ENCODE measurements at places on chromosomes 3 and 15.

DNA sequence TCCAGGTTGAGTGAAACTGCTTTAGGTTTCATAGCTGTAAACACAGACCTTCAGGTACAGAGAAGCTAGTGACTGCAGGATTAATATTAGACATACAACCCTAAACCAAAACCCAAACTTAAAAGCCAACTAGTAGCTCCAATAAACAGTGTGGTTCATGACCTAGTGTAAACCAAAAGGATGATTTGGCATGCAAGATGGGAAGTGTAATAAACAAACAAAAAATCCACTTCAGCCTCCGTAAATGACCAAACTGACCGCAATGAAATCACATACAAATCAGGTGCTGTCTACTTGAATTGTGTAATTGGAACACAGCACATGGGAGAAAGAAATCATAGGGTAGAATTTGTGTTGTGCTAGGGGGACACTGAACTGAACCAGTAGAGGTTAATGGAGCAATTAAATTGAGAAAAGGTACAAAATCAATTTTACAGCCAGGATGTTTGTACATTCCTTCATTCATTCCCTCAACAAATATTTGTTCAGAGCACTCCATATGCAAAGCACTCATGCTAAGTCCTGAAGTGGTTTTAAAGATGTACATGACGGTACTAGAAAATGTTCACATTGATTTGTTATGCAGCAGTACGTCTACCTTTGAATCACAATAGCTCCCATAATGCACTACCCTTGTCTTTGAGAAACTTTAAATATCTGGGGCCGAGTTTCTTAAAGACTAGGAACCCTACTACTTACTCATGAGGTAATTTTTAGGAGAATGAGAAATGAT lies 21.4 kb upstream of the CHST2 start:
- DNase-seq: no peak

- DNase-seq: no peak
Observed at GRCh38 chr15:76730262-76730661, 174.9 kb downstream of the SCAPER start.

DNA sequence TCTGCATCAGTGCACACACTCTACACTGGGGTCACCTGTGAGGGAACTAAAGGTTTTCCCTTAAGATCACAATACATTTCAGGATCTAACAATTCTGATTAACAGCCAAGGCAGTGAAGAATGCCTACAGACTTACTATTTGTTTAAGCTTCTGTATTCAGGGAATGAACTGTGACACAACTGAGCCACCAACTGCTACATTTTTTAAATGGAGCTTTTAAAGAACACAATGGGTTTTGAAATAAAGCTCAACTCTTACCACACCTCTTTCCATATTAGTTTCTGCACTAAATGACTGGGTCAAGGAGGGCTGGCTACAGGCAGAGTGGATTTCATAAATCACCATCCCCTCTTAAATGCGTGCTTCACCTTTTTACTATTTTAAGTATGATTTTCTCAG lies 100.2 kb downstream of the TMCC1 start:
- DNase-seq: peak; percentile 57

- no peak for DNase-seq
Observed at GRCh38 chr3:85710490-85710889, 751.7 kb downstream of the CADM2 start.

DNA sequence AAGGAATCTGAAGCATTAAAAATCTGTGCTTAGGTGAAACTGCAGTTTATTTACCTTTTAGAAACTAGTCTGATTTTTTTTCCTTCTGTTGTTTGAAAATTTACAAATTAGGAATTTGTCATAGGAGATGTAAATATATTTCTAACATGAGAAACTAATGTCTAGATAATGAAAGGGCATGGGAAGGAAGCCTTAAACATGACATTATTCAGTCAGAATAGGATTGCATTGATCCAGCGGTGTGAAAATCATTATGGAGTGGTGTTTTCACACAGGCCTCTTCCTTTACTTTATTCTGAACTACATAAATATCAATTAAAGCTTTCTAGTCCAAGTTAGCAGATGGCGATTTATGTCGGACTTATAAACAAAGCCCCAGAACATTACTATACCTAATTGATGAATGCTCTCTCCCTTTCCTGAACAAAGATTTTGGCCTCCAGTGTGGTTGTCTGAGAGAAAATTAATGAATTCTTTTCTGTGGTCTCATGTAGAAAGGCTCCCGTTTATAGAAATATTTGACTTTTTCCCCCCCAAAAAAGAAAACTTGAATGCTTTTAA lies 37.9 kb downstream of the FNDC3B start:
- no peak for DNase-seq

DNA sequence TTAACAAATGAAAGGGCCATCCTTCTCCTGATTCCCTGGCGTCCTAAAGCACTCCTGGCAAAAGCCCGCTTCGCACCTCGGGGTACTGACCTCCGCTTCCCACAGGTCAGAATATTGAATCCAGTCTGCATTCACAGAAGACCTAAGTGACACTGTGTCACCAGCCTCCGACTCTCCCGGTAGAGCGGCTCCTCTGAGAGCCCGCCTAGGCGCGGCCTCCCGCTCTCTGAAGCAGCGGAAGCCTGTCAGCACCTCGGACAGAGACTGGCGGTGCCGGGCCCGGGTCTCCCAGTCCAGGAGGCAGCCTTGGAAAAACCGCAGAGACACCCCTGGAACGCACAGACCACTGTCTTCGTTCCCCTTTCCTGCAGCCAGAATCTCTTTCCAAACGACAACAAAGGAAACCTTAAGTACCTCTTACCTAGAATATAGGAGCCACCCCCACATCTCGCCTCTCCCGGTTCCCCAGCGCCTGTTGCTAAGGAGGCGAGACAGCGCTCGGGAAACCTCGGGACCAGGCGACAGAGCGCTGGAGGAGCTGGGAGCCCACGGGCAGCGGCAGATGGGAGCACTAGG lies 1.2 kb downstream of the GABRB3 start:
- DNase-seq: no peak

- no peak for DNase-seq
Observed at GRCh38 chr3:65938147-65938546, 100.6 kb downstream of the MAGI1 start.

- DNase-seq: no peak
Observed at GRCh38 chr3:107561980-107562379, 39.2 kb downstream of the BBX start.

DNA sequence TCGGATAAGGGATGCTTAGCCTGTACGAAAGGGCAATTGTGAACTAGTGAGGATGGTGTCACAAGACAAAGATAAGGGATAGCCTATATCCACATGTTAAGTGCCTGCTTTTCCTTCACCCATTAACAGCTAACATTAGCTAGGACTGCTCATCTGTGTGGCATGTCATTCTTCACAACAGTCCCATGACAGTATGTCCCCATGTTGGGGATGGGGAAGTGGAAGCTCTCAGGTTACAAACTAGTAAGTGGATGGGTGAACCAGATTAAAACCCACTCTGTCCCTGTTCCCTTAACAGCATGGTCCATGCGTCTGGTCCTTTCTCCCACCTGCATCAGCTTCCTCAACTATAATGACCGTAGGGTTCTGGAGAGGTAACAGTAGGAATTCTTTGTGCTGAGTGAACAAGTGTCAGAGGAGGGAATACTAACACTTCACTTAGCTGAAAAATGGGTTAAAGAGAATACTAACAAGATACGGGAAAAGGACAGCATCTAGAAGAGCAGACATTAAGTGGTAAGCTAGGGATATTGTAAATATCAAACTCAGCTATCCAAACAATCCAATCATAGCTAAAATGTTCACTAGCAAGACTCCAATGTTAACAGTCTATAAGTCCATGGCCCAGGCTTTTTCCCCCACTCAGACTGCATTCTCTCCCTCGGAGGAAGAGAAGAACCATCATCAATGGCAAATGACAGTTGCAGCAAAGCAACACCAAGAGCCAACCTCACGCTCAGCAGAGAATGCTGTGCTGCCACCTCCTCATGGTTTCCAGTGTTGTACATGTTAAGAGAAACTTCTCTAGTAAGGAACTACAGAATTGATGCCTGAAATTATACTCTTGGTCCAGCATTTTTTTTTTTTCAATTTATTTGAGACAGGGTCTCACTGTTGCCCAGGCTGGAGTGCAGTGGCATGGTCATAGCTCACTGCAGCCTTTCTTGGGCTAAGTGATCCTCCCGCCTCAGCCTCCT lies 5.0 kb downstream of the RPLP1 start:
- no peak for DNase-seq

DNA sequence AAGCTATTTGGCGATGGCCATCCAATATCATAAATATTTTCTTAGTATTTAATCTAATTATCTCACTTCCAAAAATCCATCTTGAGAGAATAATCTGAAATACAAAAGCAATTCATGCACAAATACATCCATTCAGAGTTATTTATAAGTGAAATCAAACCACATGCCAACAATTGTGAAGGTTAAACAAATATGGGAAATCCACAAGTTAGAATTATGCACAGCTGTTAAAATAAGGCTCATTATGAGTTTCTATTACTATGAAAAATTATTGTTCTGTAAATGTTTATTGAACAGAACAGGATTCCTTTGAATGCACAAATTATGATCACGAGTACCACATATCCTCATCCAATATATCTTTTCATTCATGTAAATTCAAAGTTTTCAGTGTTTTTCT lies 267.7 kb downstream of the PLOD2 start:
- DNase-seq: no peak

DNA sequence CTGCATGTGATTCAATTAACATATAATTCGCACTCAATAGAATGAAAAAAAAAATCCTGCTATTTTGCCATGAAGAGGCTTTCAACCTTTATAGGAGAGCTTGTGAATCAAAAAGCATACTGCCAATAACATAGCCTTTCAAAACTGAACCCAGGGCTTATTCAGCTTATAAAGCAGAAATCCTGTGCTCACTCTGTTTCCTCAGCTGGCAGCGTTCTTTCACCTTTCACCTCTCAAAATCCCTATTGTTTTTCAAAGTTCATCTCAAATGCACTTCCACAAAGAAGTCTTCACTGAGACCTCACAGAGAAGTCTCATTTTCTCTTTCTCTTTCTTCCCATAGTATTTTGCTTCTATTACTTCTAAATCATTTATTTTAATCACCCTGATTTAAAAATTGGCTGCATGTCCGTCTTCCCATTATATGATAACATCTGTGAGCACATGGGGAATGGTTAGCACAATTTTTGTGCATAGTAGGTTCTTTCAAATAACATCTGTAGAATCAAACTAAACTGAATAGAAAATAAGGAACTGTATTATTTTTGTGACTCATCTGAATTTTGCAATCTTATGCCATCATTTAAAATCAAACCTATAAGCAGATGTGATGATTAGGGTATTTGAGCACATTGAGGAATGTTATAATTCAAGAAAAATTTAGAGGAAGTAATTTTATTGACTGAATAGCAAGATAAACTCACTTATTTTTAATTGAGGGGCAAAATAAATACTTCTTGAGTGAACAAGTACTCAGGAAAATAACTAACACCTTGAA lies 373.4 kb downstream of the NLGN1 start:
- peak; percentile 9 for DNase-seq

GRCh38 chr15:63909819-63910437 lies 76.2 kb upstream of the HERC1 start:
- no peak for DNase-seq

- no peak for DNase-seq
Observed at GRCh38 chr3:123332124-123332641, 116.7 kb downstream of the ADCY5 start.

All from inflammatory macrophage treated with lipopolysaccharide for 4 hours (primary cell).